ENCODE measurements at places on chromosomes 5 and 9. TPM values are rescaled to one million over a fixed set of nuclear protein-coding genes. Genes with fewer than 3 reads are reported as not detected.

- DNase-seq: no peak
Observed at GRCh38 chr9:4680173-4680525, 780 bp downstream of the CDC37L1 start.

GRCh38 chr5:82901281-82901888 lies 175.8 kb downstream of the TMEM167A start:
- DNase-seq: no peak

- peak; percentile 31 for DNase-seq
Observed at GRCh38 chr5:173498739-173499470, 117.5 kb downstream of the BOD1 start.

- no peak for DNase-seq
Observed at GRCh38 chr5:42592401-42593140, 164.0 kb upstream of the CCDC152 start.

DNA sequence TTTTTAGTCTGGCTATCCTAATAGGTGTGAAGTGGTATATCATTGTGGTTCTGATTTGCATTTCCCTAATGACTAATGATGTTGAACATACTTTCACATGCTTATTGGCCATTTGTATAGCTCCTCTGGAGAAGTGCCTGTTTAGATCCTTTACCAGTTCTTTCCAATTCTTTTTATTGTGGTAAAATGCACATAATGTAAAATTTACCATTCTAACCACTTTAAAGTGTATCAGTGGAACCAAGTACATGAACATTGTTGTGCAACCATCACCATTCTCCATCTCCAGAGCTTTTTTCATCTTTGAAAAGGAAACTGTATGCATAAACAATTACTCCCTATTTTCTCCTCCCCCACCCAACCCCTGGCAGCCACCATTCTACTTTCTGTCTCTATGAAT lies 95.4 kb downstream of the NRG2 start:
- no peak for DNase-seq

DNA sequence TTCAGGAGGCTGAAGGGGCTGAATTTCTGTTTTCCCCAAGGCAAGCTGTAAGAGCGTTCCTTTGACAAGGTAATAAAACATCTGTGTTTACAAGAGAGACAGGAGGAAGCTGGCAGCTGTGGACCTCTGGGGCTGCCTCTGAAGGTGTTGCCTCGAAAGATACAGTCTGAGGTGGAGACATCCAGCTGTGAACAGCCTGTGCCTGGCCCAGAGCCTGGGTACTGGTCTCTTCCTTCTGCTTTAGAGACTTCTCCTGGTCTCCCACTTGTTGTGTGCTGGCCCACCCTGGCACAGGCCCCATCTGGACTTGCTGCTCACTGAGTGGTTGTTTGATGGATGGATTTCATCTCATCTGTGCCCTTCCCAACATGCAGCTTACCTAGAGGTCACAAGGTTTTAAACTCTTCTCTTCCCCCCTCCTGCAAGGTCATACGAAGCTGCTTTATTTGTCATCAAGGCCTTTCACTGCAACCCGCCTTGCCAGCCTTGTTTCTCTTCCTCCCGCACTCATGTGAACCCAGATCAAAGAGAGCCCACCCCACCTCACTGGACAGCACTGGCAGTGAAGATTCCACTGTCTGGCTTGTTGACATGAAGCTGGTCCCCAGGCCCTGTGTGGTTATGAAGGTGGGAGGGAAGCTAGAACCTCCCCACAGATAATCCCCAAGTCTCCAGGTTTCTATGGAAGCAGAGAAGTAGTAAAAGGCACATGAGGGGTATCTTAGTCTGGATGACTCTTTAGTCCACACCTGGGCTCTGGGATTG lies 35.0 kb upstream of the ALDH1B1 start:
- no peak for DNase-seq

DNA sequence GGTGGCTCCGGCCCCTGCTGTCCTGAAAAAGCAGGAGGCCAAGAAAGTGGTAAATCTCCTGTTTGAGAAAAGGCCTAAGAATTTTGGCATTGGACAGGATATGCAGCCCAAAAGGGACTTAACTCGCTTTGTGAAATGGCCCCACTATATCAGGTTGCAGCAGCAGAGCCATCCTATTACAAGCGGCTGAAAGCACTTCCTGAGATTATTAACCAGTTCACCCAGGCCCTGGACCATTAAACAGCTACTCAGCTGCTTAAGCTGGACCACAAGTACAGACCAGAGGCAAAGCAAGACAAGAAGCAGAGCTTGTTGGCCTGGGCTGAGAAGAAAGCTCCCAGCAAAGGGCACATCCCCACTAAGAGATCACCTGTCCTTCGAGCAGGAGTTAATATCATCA lies 89.7 kb downstream of the MLLT3 start:
- no peak for DNase-seq

DIPK1B gene
- 16.0 TPM for total RNA-seq

DNA sequence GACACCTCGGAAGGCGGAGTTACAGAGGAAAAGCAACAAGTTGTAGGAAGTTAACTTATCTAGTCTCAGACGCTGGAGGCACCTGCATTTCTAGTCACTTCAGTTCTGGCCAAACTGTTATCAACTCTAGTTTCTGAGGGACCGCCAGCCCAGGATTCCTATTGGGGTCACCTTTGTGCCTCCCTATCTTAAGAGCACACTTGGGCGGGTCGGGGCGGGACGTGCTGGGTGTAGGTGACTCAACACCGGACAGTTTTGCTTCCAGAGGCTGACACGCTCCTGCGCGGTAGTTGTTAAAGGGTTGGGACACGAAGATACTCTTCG lies 679 bp upstream of the KDM4C start:
- DNase-seq: peak; percentile 76

ANKS6 gene
- 30.8 TPM for total RNA-seq

FAM221B gene
- total RNA-seq: not detected

WNT8A gene
- total RNA-seq: not detected

DAB2IP gene
- 19.1 TPM for total RNA-seq
